ENCODE measurements at places on chromosomes 12 and 14. TPM values are rescaled to one million over a fixed set of nuclear protein-coding genes. Genes with fewer than 3 reads are reported as not detected.

STAT6 gene
- total RNA-seq, result 49.7 TPM

ACACB gene
- 1.3 TPM for total RNA-seq

TRPV4 gene
- 0.72 TPM for total RNA-seq

NR4A1 gene
- total RNA-seq, result 2.8 TPM

B4GALNT3 gene
- 5.5 TPM for total RNA-seq

PRH2 gene
- not detected for total RNA-seq

ITGB7 gene
- total RNA-seq, result 9.4 TPM

DNAI7 gene
- not detected for total RNA-seq

RPL10L gene
- total RNA-seq, result not detected

OR4K2 gene
- not detected for total RNA-seq

ACVRL1 gene
- total RNA-seq, result 1.9 TPM

FOXG1 gene
- total RNA-seq, result not detected

CKAP4 gene
- 65.0 TPM for total RNA-seq

SOAT2 gene
- not detected for total RNA-seq

TUBA1C gene
- 301 TPM for total RNA-seq

RBP5 gene
- not detected for total RNA-seq

TAS2R13 gene
- total RNA-seq, result 0.48 TPM

IFNG-AS1 gene
- total RNA-seq, result under 0.01 TPM

RPL36AL gene
- total RNA-seq, result 250 TPM

SMIM41 gene
- not detected for total RNA-seq

NANOG gene
- not detected for total RNA-seq

SLC8B1 gene
- 16.6 TPM for total RNA-seq
